ENCODE measurements at places on chromosomes 2 and 18.

DNA sequence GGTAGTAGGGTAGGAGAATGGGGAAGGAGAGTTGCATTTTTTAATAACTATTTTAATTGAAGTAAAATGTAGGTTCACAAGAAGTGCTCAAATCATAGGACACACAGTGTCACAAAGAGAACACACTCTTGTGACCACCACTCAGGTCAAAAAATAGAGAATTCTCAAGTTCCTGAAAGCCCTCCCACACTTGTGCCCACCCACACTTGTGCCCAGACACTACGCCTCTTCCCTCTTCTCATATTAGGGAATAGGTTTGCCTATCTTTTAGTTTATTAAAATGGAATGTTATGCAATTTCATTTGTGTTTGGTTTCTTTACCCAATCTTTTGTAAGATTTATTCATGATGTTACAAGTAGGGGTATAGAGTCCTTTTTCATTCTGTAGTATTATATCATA lies 67.2 kb downstream of the UGGT1 start:
- DNase-seq, result no peak

- DNase-seq, result no peak
Observed at GRCh38 chr2:45209302-45209701, 200.1 kb upstream of the SIX2 start.

- no peak for DNase-seq
Observed at GRCh38 chr2:236687296-236687965, 117.8 kb downstream of the ACKR3 start.

DNA sequence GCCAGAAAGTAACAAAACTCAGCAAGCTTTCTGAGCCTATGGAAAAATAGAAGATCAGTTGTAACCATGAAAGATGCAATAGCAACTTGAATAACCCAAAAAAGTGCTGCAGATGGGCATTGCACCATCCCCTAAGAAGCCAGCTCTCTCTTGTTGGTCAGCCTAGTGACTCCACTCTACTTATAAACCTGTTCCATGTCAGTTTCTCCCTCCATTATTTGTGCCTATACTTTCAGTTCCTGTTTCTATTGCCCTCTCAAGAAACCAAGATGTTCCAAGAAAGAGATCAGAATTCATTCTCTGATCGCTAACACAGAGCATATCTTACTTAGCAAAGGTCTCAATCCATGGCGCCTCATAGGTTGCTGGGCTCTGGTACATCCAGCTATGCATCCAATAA lies 170.3 kb upstream of the MAP2 start:
- no peak for DNase-seq

GRCh38 chr2:97983134-97983533 lies 12.6 kb downstream of the TMEM131 start:
- no peak for DNase-seq

DNA sequence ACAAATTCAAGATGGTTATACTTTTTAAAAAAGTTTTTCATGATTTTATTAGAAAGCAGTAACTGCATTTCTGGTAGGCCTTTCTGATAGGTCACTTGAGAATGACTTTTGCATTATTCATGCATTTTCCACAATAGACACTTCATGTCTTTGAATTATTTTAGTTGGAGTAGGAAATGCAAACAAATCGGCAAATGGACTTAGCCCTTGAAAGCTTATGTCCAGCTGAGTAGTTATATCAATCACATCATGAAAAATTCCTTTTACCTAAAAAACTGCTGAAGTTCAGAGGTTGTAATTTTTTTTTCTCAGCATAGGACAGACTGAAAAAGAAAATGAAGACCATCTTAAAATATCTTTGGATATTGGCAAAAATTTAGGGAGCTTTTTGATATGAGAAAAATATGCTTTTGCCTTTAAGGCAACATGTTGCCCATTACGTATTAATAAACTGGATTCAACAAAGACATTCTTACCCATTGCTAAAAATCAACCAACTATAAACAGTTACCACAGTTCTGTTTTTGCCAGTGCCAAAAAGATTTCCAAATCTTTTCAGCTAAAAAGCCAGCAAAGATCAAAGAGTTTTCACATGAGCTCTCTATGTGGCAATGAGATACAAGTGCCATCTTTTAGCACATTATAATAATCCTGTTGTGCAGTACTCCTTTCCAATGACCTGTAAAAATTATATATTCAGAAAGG lies 45.5 kb upstream of the FRZB start:
- no peak for DNase-seq

GRCh38 chr2:182015334-182016109 lies 29.9 kb downstream of the PPP1R1C start:
- DNase-seq, result no peak

- no peak for DNase-seq
Observed at GRCh38 chr2:29039718-29040480, 34.4 kb downstream of the PCARE start.

GRCh38 chr2:147430408-147430807 lies 414.4 kb upstream of the ACVR2A start:
- no peak for DNase-seq

DNA sequence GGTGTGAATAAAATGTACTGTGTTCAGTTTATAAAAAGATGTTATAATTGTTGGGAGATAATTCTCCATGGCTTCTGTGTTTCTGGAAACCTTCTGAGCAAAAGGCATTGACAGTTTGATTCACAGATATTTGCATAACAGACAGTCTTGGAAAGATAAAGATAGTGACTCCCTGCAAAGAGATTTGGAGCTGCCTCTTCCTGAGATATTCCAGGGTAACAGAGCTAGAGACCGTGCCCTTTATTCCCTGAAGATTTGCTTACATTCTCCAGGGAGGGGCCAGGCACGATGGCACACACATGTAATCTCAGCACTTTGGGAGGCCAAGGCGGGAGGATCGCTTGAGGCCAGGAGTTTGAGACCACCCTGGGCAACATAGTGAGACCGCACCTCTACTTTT lies 12.2 kb upstream of the ANXA4 start:
- DNase-seq, result no peak

DNA sequence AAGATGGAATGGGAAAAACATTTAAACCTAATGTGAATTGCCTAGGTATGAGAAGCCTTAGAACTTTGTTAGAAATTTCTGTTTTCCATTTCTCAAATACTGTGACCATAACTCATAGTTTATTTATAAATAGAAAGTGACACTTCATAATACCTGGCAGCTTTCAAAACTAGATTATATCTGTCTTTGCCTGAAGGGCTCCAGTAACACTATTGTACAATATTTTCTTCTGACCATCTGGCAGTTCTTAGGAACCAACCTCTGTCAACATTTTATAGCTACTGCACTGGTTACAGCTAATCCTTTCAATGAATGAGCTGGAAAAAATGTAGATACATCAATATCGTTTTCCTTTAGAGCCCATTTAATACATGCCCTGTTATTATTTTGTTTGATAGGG lies 237.4 kb downstream of the CAMKMT start:
- peak; percentile 47 for DNase-seq

- no peak for DNase-seq
Observed at GRCh38 chr2:78980871-78981270, 44.6 kb upstream of the REG3G start.

- DNase-seq, result no peak
Observed at GRCh38 chr18:67477522-67477921, 39.0 kb downstream of the DSEL start.

GRCh38 chr2:237456200-237456843 lies 30.7 kb upstream of the MLPH start:
- no peak for DNase-seq

DNA sequence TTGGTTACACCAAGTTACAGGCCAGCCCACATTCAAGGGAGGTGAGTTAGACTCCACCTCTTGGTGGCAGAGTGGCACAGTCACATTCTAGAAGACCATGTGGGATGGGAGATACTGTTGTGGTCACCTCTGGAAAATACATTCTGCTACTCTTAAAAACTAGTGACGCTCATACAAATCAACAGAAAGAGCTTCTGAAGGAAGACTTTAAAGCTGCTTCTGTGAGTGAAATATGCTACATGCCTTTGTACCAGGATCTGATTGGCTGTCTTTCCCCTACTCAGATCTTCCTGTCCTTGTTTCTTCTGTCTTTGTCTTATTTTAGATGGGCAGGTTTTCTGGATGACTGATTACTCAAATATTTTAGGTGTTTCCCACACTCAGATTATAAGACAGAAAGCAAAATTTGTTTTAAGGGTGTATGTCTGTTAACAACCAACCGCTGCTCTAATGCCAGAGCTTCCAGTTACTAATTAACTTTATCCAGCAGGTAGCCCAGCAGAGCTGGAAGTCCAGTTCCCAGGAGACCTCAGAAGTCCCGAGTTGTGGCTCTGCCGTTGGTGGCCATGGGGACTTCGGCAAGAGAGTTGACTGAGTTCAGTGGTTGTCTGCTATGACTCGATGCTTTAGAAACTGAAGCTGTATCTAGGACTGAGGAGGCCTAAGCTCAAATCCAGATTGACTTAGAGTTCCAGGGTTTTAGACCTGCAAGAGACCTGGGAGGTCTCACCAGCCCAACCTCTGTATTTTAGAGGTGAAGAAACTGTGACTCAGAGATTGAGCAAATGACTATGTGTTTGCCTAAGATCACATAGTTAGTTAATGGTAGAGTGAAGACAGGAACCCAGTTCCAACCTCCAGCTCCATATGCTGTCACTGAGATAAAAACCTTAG lies 7.4 kb downstream of the IL1R2 start:
- DNase-seq, result no peak

DNA sequence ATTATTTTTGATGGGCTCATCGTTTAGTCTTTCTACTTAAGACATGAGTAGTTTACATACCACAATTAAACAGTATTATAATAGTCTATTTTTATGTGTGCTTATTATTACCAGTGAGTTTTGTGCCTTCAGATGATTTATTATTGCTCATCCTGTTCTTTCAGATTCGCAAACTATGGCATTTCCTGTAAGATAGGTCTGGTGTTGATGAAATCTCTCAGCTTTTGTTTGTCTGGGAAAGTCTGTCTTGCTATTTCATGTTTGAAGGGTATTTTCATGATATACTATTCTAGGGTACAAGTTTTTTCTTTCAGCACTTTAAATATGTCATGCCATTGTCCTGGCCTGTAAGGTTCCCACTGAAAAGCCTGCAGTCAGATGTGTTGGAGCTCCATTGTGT lies 101.3 kb downstream of the DNAH7 start:
- DNase-seq, result no peak

GRCh38 chr2:235716875-235717496 lies 223.1 kb downstream of the AGAP1 start:
- DNase-seq, result no peak

- DNase-seq, result no peak
Observed at GRCh38 chr2:231696004-231696367, 12.3 kb upstream of the PTMA start.

DNA sequence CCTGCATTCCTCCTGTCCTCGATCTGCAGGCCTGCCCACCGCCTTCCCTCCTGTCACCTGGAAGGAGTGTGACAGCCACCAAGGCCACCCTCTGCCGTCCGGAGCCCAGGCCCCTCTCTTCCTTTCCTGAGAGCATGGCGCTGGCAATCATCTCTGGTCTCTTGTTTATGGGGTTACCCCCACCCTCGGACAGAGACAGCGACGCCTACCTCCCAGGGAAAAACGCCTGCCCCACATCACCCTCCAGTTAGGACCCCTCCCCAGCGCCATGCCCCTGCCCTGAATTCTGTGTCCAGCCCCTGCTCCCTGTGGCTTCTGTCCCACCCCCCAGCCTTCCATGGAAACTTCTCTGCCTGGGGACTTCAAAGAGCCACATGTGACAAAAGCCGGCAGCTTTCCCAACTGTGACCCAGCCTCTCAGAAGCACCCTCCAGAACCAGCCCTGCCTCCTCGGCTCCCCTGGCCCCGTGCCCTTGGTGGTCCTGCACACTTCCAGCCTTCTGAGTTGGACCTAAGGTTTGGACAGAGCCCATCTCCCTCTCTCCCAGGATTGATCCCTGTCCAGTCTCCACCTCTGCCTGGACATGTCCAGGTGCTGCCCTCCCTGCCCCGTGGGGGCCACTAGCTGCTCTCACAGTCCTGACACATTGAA lies 145.0 kb upstream of the HDAC4 start:
- DNase-seq, result no peak

- DNase-seq, result no peak
Observed at GRCh38 chr2:10168221-10168620, 45.7 kb downstream of the RRM2 start.

- no peak for DNase-seq
Observed at GRCh38 chr2:40719414-40719813, 267.5 kb upstream of the SLC8A1 start.

DNA sequence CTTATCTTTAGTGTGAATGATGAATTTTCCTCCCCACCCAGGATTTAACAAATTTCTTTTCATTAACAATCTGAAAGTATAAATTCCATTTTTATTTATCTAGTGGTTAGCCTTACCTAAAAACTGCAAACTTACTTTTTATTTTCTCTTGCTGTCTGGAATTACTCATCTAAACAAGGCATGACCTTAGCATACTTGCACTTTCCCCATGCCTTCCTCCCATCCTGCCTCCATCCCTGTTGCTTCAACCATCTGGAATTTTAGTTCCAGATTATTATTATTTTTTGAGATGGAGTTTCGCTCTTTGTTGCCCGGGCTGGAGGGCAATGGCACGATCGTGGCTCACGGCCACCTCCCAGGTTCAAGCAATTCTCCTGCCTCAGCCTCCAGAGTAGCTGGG lies 35.6 kb downstream of the GDF7 start:
- DNase-seq, result no peak

DNA sequence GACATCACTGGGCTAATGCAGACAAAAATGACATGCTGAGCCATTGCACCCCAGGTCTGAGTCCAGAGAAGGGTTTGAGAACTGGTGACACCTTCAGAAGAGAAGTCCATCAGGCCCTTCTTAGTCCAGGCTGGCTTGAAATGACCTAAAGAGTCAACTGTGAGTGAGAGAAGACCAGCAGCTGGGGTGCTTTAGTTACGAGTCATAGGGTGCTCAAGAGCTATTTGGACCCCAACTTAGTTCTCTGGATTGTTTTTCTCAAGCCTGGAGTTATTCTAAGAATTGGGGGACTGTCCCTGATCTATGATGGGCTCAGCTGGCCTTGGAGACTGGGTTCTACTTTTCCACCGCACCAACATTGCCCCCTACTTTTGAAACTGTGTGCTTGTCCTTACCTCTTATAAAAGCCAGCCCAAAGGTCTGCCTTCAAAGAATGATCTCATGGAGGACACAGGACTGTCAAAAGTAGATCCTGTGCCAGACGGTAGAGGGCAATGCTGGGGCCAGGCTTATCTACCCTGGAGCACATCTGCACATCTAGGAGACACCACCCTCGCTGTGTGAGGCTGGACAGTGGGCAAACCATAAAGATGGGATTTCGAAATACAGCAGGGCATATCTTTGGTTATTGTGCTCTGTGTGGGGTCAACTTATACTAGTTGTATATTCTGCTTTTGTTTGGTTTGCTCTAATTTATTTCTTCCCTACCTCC lies 333.0 kb upstream of the SLC14A2 start:
- no peak for DNase-seq

DNA sequence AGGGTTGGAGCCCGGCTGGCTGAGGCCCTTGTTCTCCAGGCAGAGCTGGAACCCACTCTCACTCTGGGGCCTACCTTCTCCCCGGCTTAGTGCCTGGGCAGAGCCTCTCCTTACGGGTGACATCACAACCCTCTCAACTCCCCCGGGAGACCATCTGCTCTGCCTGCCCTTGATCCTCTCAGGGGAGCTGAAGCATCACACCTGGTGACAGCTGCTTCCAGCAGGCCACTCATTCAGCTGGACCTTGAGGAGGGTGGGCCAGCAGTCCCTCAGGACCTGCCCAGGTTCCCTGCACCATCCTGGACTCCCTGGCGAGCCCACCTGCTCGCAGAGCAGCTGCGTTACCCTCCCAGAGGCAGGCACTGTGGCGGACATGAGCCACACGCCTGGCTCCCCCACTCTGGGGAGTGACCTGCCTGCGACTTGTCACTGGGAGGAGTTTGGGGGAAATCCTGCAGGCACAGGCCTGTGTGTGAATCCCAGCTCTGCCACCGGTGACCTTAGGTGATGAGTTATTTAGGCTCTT lies 13.1 kb downstream of the HS6ST1 start:
- DNase-seq, result no peak

Measured in NCI-H446 treated with DMSO at 0.1 percent for 48 hours (cell line).